ENCODE measurements at places on chromosomes 12 and 14.

DNA sequence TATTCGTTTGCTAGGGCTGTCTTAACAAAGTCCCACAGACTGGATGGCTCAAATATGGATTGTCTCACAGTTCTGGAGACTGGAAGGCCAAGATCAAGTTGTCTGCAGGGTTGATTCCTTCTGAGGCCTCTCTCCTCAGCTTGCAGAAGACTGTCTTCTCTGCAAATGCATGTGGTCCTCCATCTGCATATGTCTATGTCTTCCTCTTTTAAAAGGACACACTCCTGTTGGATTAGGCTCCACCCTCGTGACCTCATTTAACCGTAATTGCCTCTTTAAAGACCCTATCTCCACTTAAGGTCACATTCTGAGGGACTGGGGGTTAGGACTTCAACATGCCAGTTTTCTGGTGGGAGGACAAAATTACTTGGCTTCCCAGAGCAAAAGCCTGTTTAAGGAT, 123.3 kb downstream of the SLC38A6 start:
- DNase-seq = no peak

DNA sequence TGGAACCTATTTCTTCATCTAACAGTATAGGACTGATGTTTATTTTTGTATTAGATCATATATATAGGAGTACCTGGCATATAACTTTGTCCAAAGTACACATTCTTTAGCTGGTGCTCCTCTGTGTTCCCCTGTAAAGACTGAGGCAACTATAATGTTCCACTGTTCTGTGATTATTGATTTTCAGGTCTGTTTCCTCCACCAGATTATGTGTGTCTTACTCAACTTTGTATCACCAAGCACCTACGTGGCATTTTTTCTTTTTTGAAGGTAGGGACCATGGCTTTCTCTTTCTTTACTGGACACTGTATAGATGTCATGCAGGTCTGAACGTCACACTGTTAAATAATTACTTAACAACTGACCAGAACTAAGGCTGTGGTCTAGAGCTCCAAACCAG, 29.3 kb downstream of the BICD1 start:
- no peak for DNase-seq

DNA sequence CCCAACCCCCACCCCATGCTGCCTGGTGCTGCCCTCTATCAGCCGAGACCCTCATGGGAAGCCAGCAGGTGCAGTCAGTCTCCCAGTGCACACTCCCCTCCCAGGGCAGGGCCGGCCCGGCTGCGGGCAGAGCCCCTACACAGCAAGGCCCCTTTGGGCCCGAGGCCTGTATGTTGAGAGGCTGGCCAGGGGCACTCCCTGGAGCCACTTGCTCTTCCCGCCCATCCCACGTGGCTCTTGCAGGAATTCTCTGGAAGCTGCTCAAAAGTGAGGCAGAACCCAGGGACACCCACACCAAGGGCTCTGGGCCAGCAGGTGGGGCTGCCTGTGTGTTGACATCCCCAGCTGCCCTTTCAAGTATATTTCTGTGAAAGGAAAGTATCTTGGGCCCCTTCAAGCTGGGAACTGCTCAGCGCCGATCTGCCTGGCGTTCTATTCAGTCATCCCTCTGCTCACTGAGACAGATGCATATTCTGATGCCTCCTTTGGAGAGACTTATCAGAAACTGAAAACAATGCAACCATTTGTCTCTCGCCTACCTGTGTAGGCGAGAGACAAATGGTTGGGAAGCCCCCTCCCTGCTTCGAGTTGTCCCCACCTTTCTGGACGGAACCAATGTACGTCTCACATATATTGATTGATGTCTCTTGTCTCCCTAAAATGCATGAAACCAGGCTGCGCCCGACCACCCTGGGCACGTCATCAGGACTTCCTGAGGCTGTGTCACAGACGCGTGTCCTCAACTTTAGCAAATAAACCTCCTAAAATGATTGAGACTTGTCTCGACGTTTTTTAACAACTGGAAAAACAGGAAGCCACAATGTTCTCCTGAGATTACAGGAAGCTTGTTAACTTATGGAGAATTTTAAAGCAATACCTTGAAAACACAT, 6.0 kb downstream of the GPR132 start:
- no peak for DNase-seq

DNA sequence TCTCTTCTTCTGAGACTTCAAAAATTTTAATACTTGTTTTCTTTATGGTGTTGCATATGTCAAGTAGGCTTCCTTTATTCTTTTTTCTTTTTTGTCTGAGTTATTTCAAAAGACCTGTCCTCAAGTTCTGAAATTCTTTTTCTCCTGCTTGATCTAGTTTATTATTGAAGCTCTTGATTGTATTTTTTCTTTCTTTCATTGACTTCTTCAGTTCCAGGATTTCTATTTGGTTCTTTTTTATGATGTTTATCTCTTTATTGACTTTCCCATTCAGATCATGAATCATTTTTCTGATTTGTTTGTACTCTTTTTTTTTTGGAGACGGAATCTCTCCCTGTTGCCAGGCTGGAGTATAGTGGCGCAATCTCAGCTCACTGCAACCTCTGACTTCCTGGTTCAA, 34.1 kb downstream of the IFT43 start:
- DNase-seq = no peak

DNA sequence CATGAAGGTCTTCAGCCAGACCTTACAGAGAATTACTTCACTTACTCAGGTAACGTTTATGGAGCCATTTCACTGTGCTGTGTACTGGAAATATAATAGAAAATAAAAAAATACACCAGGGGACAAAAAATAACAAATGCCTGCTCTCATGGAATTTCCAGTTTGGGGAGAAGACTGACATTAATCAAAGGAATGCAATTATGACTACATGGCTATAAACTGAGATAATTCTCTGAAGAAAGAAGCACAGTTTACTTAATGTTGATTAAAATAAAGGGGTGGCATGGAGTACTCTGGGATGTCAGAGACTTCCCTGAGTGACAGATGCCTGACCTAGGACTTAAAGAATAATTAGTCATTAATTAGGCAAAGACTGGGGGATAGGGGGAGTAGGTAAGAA, 59.0 kb downstream of the DENND5B start:
- no peak for DNase-seq

GRCh38 chr12:1367331-1368291, 226.8 kb downstream of the FBXL14 start:
- no peak for DNase-seq

DNA sequence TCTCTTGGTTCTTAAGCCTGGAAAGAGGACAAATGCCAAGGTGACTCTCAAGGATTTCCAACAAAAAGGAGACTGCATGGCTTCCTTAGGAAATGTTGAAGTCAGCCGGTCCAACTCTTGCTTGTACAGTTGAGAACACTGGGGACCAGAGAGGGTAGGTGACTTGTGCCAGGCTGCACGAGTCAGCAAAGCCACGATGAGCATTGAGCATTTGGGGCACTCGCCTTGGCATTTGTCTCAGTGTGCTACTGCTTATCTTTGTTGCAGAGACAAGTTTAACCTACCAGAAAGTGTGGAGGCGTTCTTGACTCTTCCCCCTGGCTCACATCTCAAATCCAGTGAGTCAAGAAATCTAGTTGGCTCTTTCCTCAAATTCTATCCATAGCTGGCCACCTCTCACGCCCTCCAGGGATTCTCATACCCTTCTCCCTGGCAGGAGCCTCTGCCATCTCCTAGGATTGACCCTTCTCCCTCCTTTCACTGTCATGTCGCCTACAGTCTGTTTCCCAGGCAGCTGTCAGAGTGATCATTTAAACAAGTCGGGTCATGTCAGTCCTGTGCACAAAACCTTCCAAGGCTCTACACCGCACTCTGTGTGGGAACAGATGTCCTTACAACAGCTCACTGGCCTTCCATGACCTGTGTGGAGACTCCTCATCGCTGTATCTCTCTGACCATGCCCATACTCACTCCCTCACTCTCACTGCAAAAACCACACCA, 17.2 kb upstream of the KRT83 start:
- DNase-seq = no peak

DNA sequence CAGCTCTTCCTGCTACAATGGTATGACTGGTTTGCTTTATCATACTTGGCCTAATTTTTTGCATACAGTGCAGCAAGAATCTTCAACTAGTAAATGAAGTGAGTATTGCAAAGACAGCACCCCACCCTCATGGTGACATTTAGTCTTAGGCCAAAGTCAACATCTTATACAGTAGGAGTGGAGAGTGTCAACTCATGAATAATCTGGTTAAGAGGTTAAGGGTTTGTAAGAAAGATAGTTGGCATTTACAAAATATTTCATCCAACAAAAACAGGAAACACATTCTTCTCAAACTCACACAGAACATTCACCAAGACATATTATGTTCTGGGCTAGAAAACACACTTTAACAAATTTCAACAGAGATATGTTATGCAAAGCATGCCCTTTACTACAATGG, 2.2 kb upstream of the OAS1 start:
- DNase-seq = no peak

GRCh38 chr12:3421191-3421978, 69.6 kb upstream of the PRMT8 start:
- DNase-seq = no peak

DNA sequence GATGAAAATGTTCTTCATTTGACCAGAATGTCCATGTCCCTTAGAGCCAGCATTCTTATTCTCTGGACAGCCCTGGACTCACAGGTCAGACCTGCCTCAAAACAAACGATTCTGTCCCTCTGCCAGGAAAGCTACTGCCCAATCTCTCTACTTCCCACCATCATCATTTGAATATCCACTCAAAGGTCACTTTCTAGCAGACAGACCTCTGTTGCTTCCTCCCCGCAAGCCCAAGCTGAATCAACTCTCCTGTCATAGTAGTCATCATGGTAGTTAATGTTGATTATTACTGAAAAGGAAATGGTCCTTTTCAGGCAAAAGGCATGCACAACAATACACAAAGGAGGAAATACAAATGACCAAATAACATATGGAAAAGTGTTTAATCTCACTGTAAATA, 39.6 kb upstream of the CPM start:
- no peak for DNase-seq

GRCh38 chr12:100026241-100026640, 41.5 kb upstream of the ANKS1B start:
- DNase-seq = no peak

- DNase-seq = no peak
Measured at GRCh38 chr12:16352481-16352880, 5.0 kb downstream of the MGST1 start.

GRCh38 chr12:103036581-103037214, 79.2 kb downstream of the ASCL1 start:
- DNase-seq = no peak

- DNase-seq = no peak
Measured at GRCh38 chr12:77116277-77116676, 50.9 kb upstream of the E2F7 start.

- peak; percentile 25 for DNase-seq
Measured at GRCh38 chr14:58107947-58108552, 44.0 kb downstream of the ARMH4 start.

- no peak for DNase-seq
Measured at GRCh38 chr12:111010061-111010460, 89.7 kb upstream of the MYL2 start.

- DNase-seq = no peak
Measured at GRCh38 chr12:88703790-88704189, 123.5 kb upstream of the KITLG start.

GRCh38 chr14:24343795-24344660, 4.2 kb upstream of the RIPK3 start:
- DNase-seq = no peak

DNA sequence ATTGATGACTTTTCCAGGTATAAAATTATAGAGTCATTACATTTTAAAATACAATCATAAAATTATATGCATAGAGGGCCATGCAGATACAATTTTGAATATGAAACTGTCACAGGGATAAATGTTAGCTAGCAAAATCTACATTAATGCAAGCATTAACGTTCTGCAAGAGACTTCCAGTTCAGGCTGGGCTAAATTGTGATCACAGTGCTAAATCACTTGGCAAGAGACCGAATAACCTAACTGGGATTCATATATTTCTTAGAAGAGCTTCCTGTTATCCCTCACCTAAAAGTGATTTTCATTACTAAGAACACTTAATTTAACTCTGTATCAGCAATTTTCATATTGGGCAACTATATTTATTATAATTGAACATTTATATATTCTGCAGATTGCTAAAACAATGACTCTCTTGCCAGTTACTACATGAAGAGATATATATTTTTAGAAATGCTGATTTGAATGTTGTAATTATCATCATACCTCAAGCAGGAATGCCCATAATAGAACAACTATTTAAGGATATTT, 83.2 kb downstream of the MGAT4C start:
- no peak for DNase-seq

DNA sequence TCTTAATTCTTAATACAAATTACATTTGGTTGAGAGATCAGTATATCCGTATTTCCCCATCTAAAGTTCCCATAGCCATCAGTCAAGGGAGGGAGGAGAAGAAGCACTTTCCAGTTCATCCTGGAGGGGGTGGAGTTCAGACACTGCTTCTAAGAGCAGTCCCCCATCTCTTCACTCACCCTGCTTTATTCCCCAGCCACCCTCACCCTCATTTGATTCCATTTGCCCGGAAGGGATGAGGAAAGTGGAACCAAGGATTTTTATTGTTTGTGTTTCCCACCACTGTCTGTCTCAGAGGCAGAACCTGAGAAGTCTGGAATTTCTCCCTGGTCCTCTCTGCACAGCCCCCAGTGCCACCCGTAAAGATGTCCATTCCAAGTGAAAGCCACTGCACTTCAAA, 134.2 kb upstream of the HIF1A start:
- no peak for DNase-seq

- no peak for DNase-seq
Measured at GRCh38 chr12:115491511-115492250, 785.8 kb downstream of the MED13L start.

- DNase-seq = no peak
Measured at GRCh38 chr12:113184098-113184899, 979 bp downstream of the DDX54 start.

DNA sequence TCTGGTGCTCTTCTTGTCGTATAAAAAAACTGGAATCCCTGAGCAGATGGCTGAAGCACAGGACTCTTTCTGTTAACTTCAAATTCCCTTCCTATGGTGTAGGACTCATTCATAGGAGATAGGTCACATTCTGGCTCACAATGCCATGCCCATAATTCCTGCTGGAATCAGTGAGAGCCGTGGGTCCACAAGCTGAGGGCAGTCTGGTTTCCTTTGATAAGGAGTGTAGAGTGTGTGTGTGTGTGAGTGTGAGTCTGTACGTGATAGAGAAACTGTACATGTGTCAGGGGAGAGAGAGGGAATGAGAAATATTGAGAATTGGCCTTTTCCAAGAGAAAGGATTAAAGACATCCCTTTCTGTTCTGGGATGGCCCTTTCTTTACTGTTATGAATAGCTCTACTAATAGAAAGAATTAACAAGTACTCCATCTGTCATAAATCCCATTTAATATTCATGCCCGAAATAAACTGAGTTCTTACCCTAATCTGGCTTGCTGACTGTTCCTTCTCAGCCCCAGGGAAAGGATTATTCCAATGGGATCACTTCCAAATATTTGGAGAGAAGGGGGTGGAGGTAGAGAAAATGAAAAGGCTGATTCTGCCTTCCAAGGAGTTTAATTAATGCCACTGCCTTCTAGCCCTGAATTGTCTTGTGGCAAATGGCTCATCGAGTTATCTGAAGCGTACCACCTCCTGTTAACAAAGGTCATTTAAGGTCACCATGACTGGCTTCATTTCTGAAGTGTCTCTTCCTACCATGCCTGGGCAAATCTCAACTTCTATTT, 79.0 kb downstream of the TMX1 start:
- no peak for DNase-seq

GRCh38 chr12:1130571-1130970, 139.5 kb downstream of the ERC1 start:
- no peak for DNase-seq

GRCh38 chr12:60162988-60163720, 567.3 kb downstream of the SLC16A7 start:
- DNase-seq = no peak

- DNase-seq = no peak
Measured at GRCh38 chr12:2212537-2212936, 159.8 kb downstream of the CACNA1C start.

All from left renal pelvis (tissue), 4 donors.